ENCODE measurements at places on chromosomes 13 and 19.

DNA sequence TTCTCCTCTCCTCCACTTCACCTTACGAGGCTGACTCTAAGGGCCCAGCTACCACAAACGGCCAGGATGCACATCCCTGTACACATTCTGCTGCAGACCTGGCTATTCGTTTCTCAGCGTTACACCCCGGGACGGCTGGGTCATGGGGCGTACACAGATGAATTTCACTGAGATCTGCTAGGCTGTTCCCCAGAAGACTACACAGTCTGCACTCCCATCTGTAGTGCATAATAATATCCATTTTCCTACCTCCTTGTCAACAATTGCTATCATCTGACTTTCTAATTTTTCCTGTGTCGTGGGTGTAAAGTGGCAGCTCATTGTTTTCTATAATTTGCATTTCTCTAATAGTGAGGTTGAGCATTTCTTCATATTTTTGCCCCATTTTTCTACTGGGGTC is 85.7 kb downstream of the TM9SF2 start:
- no peak for DNase-seq

GRCh38 chr13:33125821-33126570 is 109.8 kb downstream of the KL start:
- no peak for DNase-seq

DNA sequence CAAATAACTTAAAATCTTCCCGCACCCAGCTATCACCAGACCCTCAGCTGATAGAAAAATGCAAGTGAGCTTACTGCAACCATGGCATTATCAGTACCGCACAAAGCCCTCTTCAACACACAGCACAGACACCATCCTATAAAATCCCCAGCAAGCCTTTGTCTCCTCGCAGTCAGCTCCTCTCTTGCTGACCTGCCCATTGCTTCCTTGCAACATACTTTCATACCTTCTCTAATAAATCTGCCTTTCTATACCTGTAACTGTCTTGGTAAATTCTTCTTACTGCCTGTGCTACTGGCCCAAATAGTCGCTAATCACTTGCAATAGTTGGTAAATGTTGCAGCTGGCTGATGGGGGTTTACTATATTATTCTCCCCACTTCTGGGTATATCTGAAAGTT is 43.3 kb upstream of the FARP1 start:
- no peak for DNase-seq

DNA sequence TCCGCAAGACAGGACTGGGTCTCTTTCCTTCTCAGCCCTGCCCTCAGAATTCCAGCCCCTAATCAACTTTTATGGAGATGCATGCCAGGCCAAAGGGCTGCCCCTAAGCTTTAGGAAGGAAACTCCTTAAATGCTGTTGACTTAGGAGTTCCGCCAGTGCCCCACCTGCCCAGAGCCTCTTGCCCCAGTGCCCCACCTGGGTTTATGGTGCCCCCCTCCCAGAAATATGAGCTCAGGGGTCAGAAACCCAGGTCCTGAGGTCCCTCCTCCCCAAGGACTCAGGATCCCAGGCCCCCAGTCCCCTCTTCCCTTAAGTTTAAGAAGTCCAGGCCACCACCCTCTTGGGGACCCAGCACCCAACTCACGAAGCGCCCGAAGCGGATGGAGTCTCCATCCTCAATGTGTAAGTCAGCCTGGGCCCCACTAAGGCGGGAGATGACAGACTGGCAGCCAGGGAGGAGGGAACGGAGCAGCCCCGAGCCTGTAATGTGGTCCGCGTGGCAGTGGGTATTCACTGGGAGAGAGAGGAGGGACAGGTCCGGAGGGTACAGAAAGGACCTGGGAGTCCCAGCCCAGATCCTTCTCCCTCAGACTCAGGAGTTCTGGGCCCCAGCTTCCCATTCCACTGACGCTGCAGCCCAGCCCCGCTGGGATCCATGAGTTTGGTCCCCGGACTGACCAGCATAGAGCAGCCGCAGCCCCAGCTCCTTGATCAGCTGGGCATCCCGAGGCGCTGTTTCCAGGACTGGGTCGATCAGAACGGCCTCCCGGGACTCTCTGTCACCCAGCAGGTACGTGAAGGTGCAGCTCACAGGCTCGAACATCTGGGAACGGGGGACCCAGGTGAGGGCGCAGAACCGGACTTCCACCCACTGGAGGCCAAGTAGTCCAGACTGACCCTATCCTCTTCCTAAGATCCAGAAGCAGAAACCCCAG is 897 bp downstream of the ETHE1 start:
- DNase-seq = no peak

DNA sequence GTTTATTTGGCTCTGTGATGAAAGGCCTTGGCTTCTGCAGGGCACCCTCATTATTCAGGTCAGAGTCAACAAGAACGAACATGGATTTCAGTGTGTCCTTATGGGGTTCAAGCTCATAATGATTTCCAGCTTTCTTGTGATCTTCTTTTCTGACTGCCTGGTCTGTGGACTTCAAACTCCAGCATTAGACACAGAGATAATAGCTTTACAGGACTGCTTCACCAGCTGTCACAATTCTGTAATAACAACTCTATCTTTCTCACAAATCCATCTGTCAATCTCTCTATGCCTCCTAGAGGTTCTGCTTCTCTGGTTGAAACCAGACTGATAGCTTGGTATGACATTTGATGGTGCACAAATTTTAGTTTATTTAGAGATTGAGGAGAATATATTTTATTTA is 13.1 kb upstream of the SLITRK6 start:
- no peak for DNase-seq

DNA sequence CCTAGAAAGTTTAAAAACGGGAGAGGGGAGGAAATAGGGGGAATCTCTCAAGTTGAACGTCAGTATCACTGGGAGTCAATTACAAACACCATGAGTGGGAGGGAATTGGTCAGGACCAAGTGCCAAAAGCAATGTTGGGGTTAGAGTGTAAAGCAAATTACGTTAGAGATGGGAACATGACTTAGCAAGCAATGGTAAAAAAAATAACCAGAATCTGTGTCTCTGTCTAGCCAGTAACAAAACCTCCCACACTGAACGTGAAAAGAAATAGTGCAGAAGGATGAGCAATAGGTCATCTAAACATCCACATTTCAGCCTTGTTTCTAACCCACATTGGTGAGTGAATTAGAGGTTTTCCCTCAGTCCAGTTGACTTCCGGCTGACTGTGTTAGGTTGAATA is 242.2 kb downstream of the COG6 start:
- DNase-seq = no peak
